ENCODE measurements at places on chromosomes 7 and 10.

- DNase-seq = no peak
These were observed 86.5 kb upstream of the NPVF start for GRCh38 chr7:25314731-25315267.

GRCh38 chr10:2979306-2979705 is 88.0 kb upstream of the PFKP start:
- no peak for DNase-seq

- no peak for DNase-seq
These were observed 16.5 kb downstream of the MYPN start for GRCh38 chr10:68125772-68126171.

GRCh38 chr7:105454095-105454747 is 65.5 kb upstream of the SRPK2 start:
- DNase-seq = no peak

- no peak for DNase-seq
These were observed 16.1 kb downstream of the TBATA start for GRCh38 chr10:70769121-70769520.

- DNase-seq = peak; percentile 73
These were observed 154.6 kb downstream of the TPST1 start for GRCh38 chr7:66359656-66360211.

All from cerebellum (tissue), 4 donors.